Hematopoietic multipotent progenitor cell treated with erythropoietin and hydrocortisone succinate and interleukin-3 and kit ligand, for 6 days (in vitro differentiated cells): ENCODE measurements at places on chromosomes 1 and 21.
A peak's percentile ranks its signal among the peaks of the same experiment; 100 is the strongest.

- no peak for DNase-seq
Observed at GRCh38 chr1:7850786-7851185, 2.1 kb downstream of the UTS2 start.

GRCh38 chr1:247332623-247333361 is 1.1 kb upstream of the ZNF496 start:
- peak; percentile 44 for DNase-seq

DNA sequence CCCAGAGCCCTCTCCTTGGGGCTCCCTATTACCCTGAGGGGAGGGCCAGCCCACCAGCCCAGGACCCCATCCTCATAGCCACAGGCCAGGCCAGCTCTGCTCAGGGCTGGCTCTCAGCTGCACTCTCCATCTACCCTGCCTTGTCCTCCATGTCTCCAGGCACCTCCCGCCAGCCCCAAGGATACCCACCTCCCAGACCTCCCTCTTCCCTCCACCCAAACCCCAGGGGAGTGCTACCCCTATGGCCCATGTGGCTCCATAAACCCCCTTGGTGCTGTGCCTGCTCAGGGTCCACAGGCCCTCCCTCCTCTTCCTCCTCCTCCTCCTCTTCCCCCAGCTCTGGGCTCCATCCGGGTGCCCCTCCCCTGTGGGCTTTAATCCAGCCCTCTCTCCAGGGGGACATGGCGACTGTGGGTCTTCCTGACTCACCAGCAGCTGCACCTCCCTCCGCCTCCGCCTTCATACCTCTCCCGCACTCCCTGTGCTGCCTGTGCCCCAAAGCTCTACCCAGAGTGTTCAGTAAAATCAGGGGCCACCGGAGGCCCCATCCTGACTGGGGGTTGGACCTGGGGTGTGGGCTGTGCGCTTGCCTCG is 9.1 kb downstream of the YBEY start:
- DNase-seq: no peak

DNA sequence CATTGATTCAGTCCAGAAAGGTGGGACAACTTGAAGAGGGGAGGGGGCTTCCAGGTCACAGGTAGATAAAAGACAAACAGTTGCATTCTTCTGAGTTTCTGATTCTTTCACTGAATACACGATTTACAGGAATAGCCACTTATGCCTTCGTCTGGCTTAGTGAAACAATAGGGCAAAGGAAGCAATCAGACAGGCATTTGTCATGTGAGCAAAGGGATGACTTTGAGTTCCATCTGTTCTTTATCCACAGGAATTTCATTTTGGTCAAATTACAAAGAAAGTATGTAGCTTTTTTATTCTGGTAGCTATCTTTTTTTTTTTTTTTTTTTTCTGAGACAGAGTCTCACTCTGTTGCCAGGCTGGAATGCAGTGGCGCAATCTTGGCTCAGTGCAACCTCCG is 202.5 kb downstream of the TTLL7 start:
- no peak for DNase-seq

DNA sequence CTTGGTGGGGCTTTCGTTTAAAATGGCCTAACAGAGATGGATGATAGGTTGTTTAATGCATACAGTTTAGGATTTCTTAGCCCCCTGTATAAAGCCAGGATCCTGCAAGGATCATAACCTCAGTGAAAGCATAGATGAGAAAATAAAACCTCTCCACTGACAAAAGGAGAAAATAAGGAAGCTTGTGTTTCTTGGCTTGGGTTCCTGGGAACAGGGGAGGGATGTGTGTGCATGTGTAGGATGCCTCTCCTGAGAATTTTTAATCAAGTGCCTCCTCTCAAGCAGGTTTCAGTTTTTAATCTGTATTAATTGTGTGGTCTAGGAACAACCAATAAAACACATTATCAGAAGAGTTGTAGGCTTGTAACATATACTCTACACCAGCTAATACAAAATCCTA is 26.1 kb downstream of the PRKACB start:
- no peak for DNase-seq

DNA sequence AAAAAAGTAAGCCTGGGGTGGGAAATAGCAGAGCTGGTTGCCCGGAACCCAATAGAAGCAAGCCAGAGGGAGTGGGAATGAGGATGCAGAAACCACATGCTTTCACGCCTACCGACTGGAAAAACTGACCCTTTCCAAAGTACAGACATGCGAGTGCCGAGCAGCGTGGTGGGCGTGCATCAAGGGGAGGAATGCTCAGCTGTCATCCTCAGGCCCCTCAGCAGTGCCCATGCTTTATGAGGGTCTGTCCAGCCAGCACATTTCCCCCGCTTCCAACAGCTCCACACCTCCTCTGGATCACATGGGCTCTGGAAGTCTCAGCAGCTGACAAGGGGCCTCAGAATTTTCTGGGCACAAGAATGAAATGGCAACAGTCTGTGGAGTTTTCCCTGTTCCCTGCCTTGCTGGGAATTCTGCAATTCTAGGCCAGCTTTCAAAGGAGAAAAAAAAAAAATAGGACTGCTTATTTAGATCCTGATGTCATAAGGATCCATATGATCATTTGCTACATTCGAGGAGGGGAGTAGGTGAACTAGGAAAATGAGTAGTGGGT is 19.1 kb upstream of the IKBKE start:
- DNase-seq: no peak

- DNase-seq: no peak
Observed at GRCh38 chr1:171139890-171140289, 45.2 kb upstream of the FMO2 start.

DNA sequence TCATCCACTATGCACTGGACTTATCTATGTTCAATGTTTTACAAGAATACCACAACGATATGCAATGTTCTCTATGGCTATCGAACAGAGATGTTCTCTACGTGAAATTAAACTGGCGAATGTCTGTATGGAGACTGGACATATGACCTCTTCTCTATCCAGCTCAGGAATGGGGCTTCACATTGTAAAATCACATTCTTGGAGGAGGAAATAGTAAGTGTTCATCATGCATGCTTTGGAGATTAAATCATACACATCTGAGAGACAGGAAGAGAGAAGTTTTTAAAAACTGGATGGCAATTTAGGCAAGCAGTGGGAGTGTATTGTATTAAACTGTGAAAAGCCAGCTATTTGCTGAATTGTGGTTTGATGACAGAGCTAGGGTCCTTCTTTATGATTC is 47.9 kb upstream of the RGL1 start:
- no peak for DNase-seq

GRCh38 chr1:238153939-238154338 is 263.2 kb upstream of the ZP4 start:
- no peak for DNase-seq

- DNase-seq: no peak
Observed at GRCh38 chr21:25366116-25366515, 241.2 kb downstream of the MRPL39 start.

DNA sequence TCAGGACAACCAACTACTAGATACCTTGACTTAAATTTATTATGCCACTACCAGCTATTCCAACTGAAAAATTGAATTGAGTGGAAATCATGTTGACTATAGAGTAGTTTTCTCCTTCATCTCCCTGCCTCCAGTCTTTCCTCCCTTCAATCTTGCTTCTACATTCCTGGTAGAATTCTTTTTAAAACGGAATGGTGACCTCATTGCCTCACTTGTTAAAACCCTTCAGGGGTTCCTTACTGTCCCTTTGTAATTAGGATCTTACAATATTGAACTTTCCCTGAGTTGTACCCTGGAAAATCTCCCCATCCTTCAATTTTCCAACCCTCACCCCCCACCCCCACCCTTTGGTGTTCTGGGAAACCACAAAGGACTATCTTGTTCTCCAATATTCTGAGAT is 82.8 kb upstream of the ZNF326 start:
- no peak for DNase-seq

DNA sequence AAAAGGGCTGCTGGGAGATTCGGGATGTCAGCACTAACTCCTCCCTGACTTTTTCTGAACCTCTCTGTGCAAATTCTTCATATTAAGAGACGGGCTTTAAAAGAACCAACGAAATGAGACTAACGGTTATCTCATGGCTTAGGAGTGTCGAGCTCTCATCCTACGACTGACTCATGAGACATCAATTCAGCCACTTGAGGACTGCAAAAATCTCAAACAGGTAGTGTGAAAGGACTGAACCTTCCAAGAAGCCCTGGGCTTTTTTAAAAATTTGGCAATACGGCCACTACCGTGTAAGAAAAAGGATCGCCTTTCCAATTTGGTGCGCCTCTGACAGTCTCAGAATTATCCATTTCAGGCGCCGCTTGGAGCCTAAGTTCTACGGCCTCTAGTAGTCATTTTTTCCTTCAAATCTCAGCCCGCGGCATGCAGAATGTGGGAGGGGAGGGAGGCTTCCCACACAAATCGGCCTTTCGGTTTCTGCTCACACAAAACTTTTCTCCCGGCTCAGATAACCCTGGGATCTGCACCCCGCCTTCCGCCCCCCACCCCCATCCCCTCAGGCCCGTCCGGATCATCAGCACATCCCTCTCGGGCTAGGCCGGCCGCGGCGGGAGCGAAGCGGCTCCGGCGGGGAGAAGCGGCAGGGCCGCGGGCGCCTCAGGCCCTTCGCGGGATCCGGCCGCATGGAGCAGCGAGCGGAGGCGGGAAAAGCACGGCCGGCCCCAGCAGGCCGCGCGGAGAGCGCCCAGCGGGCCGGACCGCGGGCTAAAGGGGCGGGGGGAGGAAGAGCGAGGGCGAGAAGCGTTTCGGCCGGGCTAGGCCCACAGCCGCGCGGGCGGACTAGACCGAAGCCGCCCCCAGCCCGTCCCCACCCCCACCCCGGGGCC is 618 bp downstream of the HNRNPR start:
- DNase-seq: peak; percentile 76

GRCh38 chr1:198529414-198529813 is 11.1 kb downstream of the ATP6V1G3 start:
- no peak for DNase-seq

DNA sequence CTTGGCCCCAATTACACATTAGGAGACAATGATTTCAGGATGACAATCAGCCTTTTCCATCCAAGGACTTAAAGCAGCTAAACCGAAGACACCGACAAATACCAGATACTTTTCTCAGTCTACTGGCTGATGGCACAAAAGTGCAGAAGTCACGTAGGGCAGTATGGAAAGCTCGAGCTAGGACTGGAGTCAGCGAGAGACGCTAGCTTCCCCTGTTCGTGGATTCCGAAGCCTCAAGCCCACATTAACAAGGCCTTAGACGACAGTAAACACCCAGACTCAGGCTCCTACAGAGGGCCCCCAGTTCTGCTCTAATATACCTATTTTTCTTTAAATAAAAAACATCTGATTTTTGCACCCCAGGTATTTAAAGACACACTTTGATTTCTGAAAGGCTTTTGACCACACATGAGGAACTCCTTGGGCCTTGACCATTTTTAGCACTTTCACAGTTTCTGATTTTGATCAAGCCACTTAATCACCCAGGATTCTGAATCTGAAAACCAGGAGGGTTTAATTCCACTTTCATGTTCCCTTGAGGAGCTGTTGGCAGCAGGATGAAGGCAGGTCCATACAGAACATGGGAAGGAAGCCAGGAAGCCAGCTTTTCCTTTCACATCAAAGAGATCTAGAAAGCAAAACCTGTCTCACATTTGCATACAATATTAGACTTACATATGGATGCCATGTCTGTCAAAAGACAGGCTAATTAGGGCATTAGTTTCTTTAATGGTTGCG is 204.1 kb downstream of the GABPA start:
- no peak for DNase-seq

GRCh38 chr1:230977761-230978490 is 735 bp downstream of the TTC13 start:
- DNase-seq: peak; percentile 85

DNA sequence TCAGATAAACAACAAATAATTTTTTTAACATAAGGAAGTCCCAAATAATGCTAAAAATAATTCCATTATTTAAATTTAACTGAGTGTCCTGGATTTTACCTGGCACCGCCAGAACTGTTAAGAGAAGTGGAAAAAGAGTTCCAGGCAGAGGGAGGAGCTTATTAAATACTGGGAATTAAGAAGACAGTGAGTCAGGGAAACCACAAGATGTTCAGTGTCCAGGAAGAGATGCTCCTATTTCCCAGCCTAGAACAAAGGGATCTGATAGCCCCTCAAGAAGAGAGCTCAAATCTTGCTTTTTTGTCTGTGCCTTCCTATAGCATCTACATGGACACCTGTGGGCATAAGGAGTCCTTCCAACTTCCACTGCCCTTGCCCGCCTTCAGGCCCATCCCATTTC is 85.9 kb downstream of the PGM1 start:
- DNase-seq: no peak

- peak; percentile 10 for DNase-seq
Observed at GRCh38 chr1:71343686-71344416, 263.0 kb upstream of the ZRANB2 start.

GRCh38 chr1:203311368-203312301 is 6.3 kb downstream of the BTG2 start:
- DNase-seq: peak; percentile 97

GRCh38 chr1:236395947-236396664 is 2.0 kb downstream of the EDARADD start:
- DNase-seq: peak; percentile 16

GRCh38 chr1:199859491-199859933 is 168.0 kb upstream of the NR5A2 start:
- peak; percentile 70 for DNase-seq

GRCh38 chr1:199847021-199847420 is 180.5 kb upstream of the NR5A2 start:
- no peak for DNase-seq

GRCh38 chr1:68958958-68959357 is 462.1 kb upstream of the DEPDC1 start:
- no peak for DNase-seq

DNA sequence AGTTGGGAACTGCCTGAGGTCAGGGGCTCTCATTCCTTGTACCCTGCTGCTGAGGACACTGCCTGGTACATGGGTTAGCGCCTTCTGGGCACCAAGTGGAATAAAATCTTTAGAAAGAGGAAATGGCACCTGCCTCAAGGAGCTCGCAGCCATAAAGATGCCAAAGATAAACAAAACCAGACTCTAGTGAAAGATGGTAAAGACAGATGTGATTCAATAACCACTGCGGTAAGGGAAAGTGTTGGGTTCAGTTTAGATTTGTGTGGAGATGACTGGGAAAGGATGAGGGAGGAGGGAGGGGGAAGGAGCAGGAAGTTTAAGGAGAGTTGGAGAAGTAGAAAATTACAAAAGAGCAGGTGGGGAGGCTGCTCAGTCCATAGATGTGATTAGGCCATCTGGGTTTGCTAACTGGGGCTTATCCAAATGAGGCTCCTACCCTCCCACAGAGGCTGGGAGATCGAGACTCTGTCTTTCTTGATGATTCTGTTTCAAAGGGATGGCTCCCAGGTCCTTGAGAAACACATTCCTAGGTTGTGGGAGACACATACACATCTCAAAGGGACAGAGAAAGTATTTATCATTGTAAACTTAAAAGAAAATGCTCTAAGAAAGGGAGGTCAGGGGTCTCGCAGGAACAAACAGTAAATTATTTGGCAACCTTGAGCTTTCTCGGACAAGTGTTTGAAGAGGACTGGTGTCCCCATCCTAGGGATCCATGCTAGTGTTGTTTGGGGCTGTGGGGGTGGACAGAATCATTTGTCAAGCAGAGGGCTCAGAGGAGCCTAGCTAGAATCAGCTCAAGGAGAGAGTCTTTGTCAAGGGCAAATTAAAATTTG is 65.7 kb upstream of the MORC3 start:
- DNase-seq: no peak
